ENCODE measurements at places on chromosomes 6 and 20.

DNA sequence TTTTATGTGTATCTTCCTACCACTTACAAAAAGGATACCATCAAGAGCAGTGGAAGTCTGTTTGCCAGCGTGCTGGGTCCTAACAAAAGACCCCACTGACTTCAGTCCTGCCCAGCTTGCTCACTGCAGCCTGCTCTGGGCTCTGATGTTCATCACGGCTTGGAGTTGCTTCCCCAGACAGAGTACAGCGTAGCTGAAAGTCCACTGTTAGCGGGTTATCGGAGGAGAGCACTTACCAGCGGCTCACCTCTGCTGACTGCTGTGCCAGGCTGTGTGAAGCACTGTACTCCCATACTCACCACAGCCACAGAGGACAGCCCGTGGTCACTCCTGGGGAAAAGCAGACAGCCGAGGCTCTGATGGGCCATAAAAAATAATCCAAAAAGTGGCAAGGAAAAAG lies 40.2 kb downstream of the CTCFL start:
- no peak for DNase-seq

DNA sequence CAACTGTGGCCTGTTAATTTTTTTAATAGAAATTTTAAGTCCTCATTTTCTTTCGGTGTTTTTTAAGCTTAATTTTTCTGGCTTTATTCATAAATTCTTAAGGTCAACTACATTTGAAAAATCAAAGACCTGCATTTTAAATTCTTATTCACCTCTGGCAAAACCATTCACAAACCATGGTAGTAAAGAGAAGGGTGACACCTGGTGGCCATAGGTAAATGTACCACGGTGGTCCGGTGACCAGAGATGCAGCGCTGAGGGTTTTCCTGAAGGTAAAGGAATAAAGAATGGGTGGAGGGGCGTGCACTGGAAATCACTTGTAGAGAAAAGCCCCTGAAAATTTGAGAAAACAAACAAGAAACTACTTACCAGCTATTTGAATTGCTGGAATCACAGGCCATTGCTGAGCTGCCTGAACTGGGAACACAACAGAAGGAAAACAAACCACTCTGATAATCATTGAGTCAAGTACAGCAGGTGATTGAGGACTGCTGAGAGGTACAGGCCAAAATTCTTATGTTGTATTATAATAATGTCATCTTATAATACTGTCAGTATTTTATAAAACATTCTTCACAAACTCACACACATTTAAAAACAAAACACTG lies 10.1 kb downstream of the HFE start:
- DNase-seq: peak; percentile 41

DNA sequence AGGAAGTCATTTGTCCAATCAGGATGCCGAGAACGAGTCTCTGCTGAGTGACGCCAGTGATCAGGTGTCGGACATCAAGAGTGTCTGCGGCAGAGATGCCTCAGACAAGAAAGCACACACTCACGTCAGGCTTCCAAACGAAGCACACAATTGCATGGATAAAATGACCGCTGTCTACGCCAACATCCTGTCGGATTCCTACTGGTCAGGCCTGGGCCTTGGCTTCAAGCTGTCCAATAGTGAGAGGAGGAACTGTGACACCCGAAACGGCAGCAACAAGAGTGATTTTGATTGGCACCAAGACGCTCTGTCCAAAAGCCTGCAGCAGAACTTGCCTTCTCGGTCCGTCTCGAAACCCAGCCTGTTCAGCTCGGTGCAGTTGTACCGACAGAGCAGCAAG lies 281.5 kb downstream of the TSHZ2 start:
- no peak for DNase-seq

DNA sequence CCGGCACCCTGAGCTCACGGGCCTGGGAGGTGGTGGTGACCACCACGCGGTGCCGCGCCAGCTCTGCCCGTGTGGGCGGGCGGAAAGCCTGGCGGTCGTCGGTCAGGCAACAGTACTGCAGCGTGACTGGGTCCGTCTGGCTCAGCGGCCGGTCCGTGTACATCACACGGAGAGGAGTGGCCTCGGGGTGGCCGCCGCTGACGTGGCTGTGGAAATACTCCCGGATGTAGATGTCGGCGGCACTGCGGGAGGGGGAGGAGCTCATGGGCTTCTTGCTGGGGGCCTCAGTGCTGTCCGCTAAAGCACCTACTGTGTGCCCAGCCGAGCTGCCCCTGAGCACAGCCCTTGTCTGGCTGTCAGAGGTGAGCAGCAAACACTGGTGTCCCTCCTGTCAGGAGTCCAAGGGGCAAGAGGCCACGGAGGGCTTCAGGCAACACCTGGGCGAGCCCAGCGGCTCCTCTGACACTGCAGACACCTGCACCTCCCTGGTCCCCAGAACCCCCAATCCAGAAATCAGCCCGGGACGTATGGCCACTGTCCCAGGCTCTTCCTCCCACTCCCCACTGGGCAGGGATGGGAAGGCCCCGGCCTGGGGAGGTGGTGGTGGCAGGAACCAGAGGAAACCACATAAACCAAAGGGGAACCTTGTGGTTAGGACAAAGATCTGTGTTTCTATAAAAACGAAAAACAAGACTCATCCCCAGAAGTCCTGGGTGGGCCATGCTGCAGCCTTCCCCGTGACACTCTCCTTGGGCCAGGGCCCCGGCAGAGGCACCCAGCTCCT lies 6.5 kb downstream of the HELZ2 start:
- no peak for DNase-seq

GRCh38 chr6:70270287-70271005 lies 32.4 kb downstream of the COL9A1 start:
- DNase-seq: no peak

DNA sequence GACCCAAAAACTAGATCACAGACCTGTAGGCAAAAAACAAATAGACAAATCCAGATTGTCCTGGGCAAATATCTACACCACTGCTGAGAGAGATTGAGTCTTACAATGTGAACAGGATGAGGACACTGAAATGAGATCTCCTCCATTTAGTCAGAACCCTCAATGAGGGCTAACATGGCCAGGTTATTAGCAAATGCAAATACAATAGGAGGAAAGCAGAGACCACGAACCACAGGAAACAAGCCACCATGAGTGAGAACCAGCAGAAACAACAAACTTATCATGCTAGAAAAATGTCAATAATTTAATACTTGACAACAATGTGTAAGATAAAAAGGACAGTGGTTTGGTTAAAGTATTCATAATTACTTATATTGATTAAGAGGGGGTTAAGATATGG lies 162.8 kb downstream of the SYNE1 start:
- DNase-seq: no peak

DNA sequence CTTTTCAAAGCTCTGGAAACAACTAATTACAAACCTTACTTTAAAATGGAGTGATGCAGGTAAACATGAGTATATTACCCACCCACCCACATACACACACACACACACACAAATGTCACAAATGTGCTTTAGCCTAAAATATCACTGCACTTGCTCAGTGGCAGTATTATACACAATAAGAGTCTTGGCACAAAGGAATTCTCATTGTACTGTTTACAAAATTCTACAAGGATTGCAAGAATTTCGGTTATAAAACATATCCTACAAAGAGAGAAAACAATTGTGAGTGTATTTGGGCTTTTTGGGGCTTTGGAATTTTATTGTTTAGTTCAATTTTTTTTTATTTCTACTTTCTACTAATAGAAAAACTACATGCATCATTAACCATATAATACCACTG lies 113.2 kb upstream of the BEND6 start:
- DNase-seq: no peak

GRCh38 chr6:16758163-16758975 lies 2.9 kb downstream of the ATXN1 start:
- no peak for DNase-seq

DNA sequence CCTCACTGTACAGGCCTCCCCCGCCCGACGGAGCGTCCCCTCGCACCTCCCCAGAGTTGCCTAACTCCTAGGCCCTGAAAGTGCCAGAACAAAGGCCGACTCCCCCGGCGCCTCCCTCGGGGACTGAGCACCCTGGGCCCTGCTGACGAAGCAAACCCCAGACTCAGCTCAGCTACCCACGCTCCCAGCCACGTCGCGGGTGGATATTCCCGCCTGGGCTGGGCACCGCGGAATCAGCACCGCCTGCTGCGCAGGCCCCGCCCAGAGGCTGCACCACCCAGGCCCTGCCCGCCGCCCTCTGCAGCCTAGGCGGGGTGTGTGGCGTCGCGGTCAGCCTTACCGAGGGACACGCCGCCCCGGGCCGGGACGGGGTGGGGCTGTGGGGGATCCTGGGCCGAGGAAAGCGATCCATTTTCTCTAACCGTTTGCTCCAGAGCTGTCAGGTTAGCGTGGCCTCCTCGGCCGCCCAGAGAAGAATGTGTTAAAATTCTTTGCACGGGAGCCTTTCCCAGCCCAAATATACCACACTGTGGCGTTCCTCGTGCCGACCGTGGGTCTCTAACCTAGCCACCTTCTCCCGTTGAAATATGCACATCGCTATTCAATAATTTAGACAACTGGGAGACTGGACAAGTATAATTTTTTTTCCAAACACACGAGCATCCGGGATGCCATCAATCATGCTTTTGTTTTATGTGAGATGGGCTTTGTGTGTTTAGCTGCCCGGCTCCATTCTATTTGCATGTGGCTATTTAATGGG lies 31.4 kb downstream of the TFAP2A start:
- DNase-seq: no peak
